ENCODE measurements at places on chromosomes 13 and 19. TPM values are rescaled to one million over a fixed set of nuclear protein-coding genes. Genes with fewer than 3 reads are reported as not detected.

Gene CEACAM4
- not detected for total RNA-seq

Gene PSPN
- 4.8 TPM for total RNA-seq

Gene WDR87
- not detected for total RNA-seq

Gene CYP2F1
- total RNA-seq = not detected

Gene GRIN2D
- 0.45 TPM for total RNA-seq

Gene IFNL1
- total RNA-seq = not detected

Gene METTL21C
- total RNA-seq = not detected

All from type B pancreatic cell (in vitro differentiated cells).